AML-193 (cell line): ENCODE measurements at places on chromosomes 3 and 15.

DNA sequence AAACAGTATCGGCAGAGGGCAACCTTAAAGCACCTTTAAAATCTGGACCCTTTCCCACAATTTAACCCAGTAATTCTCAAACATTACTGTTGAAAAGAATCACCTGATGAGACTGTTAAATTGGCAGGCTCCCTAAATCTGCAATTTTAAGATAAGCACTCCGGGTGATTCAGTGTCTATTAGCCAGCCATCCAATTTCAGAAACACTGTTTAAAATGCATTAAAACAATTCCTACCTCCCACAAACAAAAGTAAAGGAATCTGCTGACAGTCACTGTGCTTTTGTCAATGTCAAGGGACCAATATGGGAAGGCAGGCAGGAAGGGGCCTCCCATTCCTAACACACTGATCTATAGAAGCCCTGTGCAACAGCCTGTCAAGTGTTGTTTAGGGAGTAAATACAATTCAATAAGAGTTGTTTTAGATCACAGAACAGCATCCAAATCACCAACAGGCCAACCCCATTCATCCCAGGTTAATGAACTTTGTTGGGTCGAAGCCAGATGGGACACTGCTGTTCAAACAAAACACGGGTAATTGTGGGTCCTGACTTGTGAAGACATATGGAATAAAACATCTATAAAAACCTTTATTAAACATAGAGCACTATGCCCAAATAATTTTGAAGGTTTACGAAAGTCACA lies 21.4 kb downstream of the SIAH2 start:
- no peak for DNase-seq

GRCh38 chr15:38503496-38503895 lies 49.6 kb downstream of the FAM98B start:
- no peak for DNase-seq

- DNase-seq: no peak
These were observed 57.4 kb upstream of the NR2C2 start for GRCh38 chr3:14889943-14890342.

DNA sequence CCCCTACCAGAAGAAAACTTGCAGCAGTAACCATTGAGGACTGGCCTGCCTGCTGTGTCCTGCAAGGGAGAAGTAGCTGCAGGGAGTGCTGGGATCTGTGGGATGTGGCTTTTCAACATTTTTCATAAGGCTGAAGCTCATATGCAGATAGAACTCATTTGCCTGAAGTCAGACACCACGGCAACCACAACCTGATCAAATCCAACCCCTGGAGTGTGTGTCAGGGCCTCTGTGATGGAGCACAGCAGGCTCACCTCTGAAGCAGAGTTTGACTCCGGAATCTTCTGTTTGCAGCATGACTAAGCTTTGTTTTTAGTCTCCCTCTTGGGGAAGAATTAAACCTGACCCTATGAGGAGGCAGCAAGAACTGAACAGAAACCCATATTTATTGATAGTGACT lies 508.7 kb downstream of the AGBL1 start:
- no peak for DNase-seq

- no peak for DNase-seq
These were observed 45.7 kb downstream of the UBP1 start for GRCh38 chr3:33394403-33395054.

DNA sequence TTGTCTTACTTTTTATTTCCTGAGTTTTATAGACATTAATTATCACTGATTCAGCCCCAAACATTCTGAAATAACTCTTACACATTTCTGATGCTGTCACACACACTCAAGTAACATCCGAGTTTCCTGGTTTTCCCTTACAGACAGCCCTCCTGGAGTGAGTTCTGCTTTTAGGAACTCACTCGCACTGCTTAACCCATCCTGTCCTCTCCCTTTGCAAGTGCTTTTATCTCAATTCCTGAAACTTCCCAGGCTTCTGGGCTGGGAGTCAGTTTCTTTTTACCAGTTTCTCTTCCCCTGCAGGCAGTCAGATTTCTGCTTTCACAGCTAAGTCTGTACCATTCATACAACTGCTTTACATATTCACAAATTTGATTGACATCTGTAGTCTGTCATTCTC lies 15.6 kb upstream of the SH3GL3 start:
- no peak for DNase-seq

GRCh38 chr3:187856555-187856954 lies 111.3 kb upstream of the BCL6 start:
- DNase-seq: no peak

- no peak for DNase-seq
These were observed 127.5 kb downstream of the RPLP1 start for GRCh38 chr15:69579950-69580618.

GRCh38 chr3:106184540-106185457 lies 316.0 kb upstream of the CBLB start:
- no peak for DNase-seq

- no peak for DNase-seq
These were observed 281.1 kb upstream of the TPRG1 start for GRCh38 chr3:188890572-188891270.
